ENCODE measurements at places on chromosomes 3 and 15. TPM values are rescaled to one million over a fixed set of nuclear protein-coding genes. Genes with fewer than 3 reads are reported as not detected.

Gene PLSCR2
- not detected for total RNA-seq

Gene CPNE4
- 7.9 TPM for total RNA-seq

Gene RETNLB
- not detected for total RNA-seq

Gene MTFMT
- 15.7 TPM for total RNA-seq

Gene KNL1
- 3.7 TPM for total RNA-seq

Gene C3orf80
- total RNA-seq = 9.6 TPM

Gene COLQ
- total RNA-seq = 1.7 TPM

Gene SLC12A8
- 0.98 TPM for total RNA-seq

Gene MOBP
- total RNA-seq = 0.25 TPM

Gene PTPN9
- 22.9 TPM for total RNA-seq

Gene EFL1
- 29.3 TPM for total RNA-seq

Gene GSK3B
- 137 TPM for total RNA-seq

Gene DAPK2
- total RNA-seq = 3.4 TPM

Gene CYP1A1
- 0.25 TPM for total RNA-seq

Gene NLGN1
- total RNA-seq = 61.0 TPM

Gene ALDH1A2
- 4.9 TPM for total RNA-seq

Gene SLC12A1
- total RNA-seq = 0.98 TPM

Gene DPP8
- total RNA-seq = 53.6 TPM

Gene OR5H6
- total RNA-seq = not detected

Gene SERPINI2
- 0.74 TPM for total RNA-seq
